ENCODE measurements at places on chromosomes 13 and 19.

GRCh38 chr19:35846038-35846668, 6.2 kb downstream of the NPHS1 start:
- DNase-seq = no peak

DNA sequence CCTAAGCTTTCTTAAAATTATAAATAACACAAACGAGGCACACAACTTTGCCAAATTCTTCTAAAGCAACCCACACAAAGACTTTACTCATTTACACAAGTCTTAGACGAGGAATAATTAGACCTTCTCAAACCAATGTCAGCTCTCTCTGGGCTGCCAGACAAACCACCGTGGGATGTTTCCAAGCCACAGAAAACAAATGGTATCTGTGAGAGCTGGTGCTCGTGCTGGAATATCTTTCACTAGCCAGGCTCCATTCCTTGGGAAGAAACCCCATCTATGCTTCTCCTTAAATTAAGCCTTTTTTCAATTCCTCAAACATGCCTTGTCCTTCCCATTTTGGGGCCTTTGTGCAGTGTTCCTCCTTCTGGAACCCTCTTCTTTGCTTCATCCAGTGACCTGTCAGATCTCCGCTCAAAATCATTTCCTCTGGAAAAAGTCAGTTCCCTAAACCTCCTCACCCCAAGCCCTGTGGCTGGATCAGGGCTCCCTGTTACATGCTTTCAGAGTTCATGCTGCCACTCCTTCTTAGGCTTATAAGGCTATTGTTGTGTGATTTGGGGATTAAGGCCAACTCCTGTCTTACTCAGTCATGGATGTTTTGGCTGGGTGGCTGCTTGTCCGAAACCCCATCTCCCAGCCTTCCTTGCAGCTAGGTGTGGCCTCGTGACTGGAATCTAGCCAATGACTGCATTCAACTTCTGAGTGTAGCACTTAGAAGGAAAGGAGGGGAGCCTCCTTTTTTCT, 64.2 kb upstream of the GTF2F2 start:
- no peak for DNase-seq

- no peak for DNase-seq
These were observed 171.8 kb upstream of the UBL3 start for GRCh38 chr13:30022256-30022655.

GRCh38 chr13:43688227-43688907, 98.4 kb downstream of the ENOX1 start:
- no peak for DNase-seq

DNA sequence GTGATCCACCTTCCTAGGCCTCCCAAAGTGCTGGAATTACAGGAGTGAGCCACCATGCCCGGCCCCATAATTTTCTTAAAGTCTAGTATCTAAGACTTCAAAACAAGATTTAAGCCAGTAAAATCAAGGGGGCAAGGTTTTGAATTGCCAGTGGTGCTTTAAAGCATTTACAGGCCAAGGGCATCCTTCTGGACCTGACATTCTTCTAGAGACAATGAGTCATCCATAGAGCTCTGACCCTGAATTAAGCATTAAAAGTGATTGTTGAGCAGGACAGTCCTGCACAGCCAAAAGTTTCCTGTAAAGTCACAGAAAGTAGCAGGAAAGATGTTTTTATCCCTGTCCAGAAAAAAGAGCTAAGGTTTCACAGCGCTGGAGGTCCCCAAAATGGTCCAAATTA, 50.9 kb upstream of the ATP12A start:
- no peak for DNase-seq

GRCh38 chr19:9819596-9819909, 674 bp upstream of the FBXL12 start:
- DNase-seq = no peak

DNA sequence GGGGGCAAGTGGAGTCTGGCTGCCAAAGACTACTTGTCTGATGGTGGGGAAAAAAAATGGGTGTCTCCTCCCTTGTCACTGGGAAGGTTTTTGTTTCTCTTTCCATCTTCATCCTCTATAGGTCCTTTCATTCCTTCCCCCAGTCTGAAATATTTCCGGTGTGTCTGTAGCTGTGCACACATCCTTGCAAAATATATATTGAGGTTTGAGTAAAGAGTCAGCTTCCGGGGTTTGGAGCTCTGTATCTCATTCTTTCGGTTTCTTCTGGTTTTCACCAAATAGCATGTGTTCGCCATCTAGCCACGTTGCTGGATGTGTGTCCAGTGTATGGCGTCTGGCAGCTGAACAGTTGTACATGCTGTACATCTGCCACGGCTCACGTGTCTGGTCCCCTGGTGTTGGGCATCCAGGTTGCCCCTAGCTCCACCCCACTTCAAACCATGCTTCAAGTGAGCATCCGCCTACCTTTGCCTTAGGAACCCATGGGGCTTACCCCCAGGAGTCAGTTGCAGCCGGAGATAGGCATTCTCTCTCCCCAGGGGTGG, 142.2 kb downstream of the SIPA1L3 start:
- peak; percentile 28 for DNase-seq

All from stimulated activated CD4-positive, alpha-beta T cell treated with anti-CD3 and anti-CD28 coated beads, Interleukin-15, amount 100 ng/mL, for 1 hour (primary cell).